Aorta (tissue), 5 donors: ENCODE measurements at places on chromosomes 3 and 15. TPM values are rescaled to one million over a fixed set of nuclear protein-coding genes. Genes with fewer than 3 reads are reported as not detected.

Gene IGDCC3
- not detected for polyA plus RNA-seq

Gene ST3GAL6
- 7.5 TPM for polyA plus RNA-seq

DNA sequence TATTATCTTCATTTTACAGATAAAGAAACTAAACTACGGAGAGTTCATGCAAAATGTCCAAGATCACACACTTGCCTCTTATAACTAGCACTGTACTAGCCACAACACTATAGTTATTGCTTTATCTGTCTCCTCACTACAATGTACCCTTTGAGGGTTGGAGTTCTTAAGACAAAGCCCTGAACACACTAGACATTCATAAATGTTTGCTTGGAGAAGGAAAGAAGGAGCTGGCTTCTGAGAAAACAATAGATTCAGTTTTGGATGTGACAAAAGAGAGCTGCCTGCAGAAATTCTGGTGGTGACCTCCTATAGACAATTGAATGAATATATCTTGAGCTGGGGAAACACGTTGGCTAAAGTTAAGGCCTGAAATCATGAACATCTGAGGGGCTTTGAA is 169.9 kb upstream of the ARHGEF26 start:
- no peak for DNase-seq

Gene CCR3
- not detected for polyA plus RNA-seq

DNA sequence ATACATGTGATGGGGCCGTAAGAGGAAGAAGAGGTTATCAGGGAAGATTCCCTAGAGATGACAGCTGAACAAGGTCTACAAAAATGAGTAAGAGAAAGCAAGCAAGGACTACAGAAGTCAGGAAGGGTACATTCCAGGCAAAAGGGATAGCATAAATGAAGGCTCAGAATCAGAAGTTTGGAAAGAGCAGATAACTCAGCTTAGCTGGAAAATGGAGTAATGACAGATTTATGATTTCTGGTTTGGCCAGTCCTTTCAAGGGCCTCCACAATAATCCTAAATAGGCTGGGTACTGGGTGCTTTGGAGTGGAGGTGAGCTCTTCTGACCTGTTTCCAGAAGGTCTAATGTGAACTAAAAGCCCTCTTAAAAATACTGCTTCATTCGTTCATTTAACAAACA is 110.7 kb downstream of the MYO5A start:
- no peak for DNase-seq

DNA sequence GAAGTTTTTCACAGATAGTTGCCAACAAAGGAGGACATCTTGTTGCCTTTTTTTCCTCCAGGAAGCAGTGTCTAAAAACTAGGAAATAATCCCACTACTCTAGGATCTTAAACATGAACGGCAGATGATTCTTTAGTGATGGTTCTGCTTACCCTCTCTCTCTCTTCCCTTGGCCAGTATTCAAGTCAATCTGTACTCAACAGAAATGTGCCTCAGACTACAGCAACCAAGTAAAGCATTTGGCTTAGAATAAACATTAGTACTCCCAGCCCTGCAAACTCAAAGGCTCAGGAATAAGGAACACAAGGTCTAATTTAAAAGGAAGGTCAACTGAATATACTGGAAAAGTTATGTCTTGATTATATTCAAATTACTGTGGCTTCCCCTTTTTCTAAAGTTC is 8.7 kb downstream of the NPTN start:
- no peak for DNase-seq

Gene STRC
- not detected for polyA plus RNA-seq

- no peak for DNase-seq
Measured at GRCh38 chr3:181210275-181210674, 220.7 kb upstream of the DNAJC19 start.

Gene COPS2
- polyA plus RNA-seq = 64.5 TPM

- DNase-seq = peak; percentile 95
Measured at GRCh38 chr15:88704791-88705768, 66.3 kb downstream of the ISG20 start.
